Activated T-cell treated with anti-CD3 and anti-CD28 coated beads, Interleukin-2, amount 50 U/mL, for 72 hours (primary cell): ENCODE measurements at places on chromosomes 11 and 22.
A peak's percentile ranks its signal among the peaks of the same experiment; 100 is the strongest.

- H3K36me3 ChIP-seq = no peaks in the 10 kb centered on the region
- no peaks in the 10 kb centered on the region for H3K4me1 ChIP-seq
- no peak for DNase-seq
- H3K4me3 ChIP-seq = no peak overlapping the region
- H3K27ac ChIP-seq = no peak overlapping the region
Measured at GRCh38 chr11:102061276-102061675, 14.0 kb downstream of the CFAP300 start.

GRCh38 chr11:64877390-64878222, 815 bp downstream of the EHD1 start:
- H3K27ac ChIP-seq = peak overlapping the region; percentile 94
- H3K36me3 ChIP-seq = peaks cover 27% of the 10 kb centered on the region
- peak overlapping the region; percentile 95 for H3K4me3 ChIP-seq

- H3K36me3 ChIP-seq = peaks cover 8% of the 10 kb centered on the region
- no peaks in the 10 kb centered on the region for H3K27me3 ChIP-seq
- no peak overlapping the region for H3K4me3 ChIP-seq
- H3K4me1 ChIP-seq = peaks cover 32% of the 10 kb centered on the region
- no peak for DNase-seq
- no peak overlapping the region for H3K27ac ChIP-seq
Measured at GRCh38 chr11:35057926-35058668, 80.9 kb upstream of the CD44 start.

- no peaks in the 10 kb centered on the region for H3K27me3 ChIP-seq
- peaks cover 32% of the 10 kb centered on the region for H3K4me1 ChIP-seq
- peaks cover 4% of the 10 kb centered on the region for H3K36me3 ChIP-seq
- no peak overlapping the region for H3K4me3 ChIP-seq
- H3K27ac ChIP-seq = no peak overlapping the region
Measured at GRCh38 chr22:50204571-50204970, 3.8 kb downstream of the SELENOO start.

GRCh38 chr11:124890683-124891372, 6.8 kb downstream of the ROBO4 start:
- H3K4me1 ChIP-seq = no peaks in the 10 kb centered on the region
- DNase-seq = no peak
- H3K27ac ChIP-seq = no peak overlapping the region
- H3K36me3 ChIP-seq = no peaks in the 10 kb centered on the region
- peaks cover 11% of the 10 kb centered on the region for H3K27me3 ChIP-seq
- H3K4me3 ChIP-seq = no peak overlapping the region

- no peak overlapping the region for H3K27ac ChIP-seq
- H3K4me1 ChIP-seq = peaks cover 14% of the 10 kb centered on the region
- H3K4me3 ChIP-seq = no peak overlapping the region
- peaks cover 46% of the 10 kb centered on the region for H3K27me3 ChIP-seq
- no peaks in the 10 kb centered on the region for H3K36me3 ChIP-seq
Measured at GRCh38 chr11:118138839-118139420, 13.7 kb downstream of the SCN4B start.

DNA sequence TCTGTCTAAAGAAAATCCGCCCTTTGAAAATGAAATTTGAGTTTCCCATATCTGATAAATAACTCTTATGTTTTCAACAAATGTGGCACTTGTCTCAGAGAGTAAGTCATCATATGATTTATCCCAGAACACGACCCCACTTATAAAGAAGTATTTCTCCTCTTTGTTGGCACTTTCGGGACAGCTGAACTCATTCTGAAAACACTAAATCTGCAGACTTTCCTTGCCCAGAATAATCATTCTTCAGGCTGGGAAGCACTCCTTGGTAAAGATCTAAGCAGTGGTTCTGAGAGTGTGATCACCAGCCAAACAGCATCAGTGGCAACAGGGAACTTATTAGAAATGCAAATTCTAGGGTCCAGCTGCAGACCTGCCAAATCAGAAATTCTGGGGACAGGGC, 532.2 kb upstream of the API5 start:
- H3K4me1 ChIP-seq = no peaks in the 10 kb centered on the region
- H3K27ac ChIP-seq = no peak overlapping the region
- no peaks in the 10 kb centered on the region for H3K27me3 ChIP-seq
- DNase-seq = no peak
